ENCODE measurements at places on chromosomes 3 and 15.

- no peak for DNase-seq
Measured at GRCh38 chr15:71538181-71538580, 272.2 kb upstream of the NR2E3 start.

- no peak for DNase-seq
Measured at GRCh38 chr3:194587438-194587931, 45.7 kb downstream of the TMEM44 start.

DNA sequence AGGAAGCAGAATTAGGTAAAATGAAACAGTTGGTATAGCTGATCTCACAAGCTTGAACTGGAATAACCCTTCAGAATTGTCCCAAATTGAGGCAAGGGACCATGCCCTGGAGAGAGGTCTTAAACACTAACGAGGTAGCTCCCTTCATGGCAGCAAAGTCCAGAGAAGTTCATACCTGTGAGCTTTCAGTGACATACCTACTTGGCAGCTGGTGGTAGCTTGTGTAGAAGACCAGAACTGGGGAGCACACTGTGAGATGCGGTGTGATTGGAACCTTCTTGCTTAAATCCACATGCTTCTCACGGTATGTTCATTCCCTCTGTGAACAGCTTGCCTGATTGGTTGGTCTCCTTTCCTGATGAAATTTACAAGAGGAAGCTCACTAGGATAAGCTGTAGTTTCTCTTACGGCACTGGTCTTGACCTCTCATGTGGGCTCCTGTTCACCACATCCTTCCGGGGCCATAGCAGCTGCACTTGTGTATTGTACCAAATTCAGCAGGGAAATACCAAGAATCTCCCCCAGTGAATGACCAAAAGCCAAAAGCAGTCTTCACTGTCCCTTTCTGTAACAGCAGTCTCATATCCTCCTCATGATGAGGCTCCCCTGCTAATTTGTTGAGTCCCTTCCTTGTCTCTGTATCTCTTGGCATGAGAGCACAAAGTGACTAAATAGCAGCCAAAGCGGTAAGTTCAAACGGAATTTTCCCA is 483.7 kb upstream of the FRG2C start:
- DNase-seq, result no peak

DNA sequence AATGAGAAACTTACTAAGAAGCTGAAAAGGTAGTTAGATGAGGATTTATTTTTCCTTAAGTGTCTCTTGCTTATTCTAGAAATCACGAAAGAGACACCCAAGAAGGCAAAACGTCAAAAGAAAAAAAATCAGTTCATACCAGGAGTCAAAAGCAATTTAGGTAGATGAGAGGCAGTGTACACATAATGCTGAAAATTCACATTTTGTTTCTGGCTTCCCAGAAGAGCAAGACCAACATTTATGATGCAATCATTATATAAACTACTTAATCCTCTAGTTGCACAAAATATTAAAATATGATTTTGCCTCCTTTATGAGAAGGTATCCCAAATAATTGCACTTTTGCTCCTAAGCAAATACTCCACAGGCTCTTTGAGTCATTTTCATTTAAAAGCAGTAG is 228.0 kb downstream of the FMN1 start:
- DNase-seq, result no peak

DNA sequence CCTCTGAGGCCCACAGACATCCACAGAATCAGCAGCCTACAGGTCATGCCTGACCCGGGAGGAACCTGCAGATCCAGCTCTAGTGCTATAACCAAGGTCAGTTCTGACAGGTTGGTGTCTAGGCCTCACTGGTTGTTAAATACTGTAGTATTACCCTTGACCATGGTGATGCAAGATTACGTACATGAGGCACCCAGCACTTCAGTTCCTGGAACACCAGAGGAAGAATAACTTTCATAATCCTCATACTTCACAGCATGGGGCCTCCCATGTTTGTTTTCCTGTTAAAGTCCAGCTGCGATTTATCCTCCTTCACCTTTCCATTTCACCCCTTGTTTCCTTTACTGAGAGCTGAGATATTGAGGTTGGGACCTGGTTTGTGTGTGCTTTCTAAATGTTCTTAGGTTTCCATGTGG is 34.4 kb upstream of the GLCE start:
- DNase-seq, result no peak

DNA sequence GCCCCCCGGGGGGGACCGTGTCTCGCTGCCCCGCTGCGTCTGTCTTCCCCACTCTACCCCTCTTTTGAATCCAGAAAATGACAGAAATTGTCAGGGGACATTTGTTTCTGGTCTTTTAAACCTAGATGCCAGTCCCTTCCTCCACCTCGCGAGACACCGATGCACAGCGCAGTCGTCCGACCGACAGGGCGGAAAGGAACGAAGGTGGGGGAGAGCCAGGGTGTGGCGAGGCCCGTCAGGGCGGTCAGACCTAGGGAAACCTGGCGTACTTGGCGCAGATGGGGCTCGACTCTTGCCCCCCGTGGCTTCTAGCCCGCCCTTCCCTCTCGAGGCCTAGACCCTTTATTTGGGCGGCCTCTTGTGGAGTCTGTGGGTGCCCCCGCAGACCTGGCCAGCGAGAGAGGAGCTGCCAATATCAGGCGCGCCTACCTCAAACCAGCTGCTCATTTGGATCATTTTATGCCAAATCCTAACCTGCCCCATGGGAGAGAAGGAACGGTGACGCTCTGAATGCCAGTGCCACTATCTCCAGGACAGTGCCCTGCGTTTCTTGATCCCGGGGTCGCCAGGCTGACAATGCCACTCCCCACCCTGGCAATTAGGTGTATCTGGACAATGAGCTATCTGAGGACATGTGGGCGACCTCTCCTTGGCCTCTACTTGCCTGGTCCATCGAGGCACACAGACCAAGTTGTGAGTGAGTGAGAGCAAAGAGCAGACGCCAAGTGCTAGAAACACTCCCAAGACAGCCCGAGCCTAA is 500 bp upstream of the RAB6B start:
- DNase-seq, result no peak

GRCh38 chr15:90871716-90872485 is 3.5 kb downstream of the FURIN start:
- no peak for DNase-seq

DNA sequence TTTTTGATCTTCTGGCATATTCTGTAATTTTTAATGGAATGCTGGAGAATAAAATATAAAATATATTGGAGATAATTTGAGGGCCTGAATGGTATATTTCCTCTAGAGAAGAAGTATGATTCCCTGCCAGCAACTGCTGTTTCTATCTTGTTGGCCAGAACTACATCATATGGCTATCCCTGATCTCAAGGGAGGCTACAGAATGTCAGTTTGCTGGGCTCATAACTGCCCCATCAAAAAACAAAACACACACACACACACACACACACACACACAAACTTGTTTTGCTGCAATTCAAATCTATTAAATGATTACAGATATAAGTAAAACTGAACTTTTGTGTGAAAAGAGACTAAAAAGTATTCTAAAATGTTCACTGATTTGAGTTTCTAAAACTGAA is 51.0 kb downstream of the RASA2 start:
- DNase-seq, result no peak

GRCh38 chr15:43184407-43185124 is 637 bp upstream of the CCNDBP1 start:
- DNase-seq, result no peak

GRCh38 chr3:48088056-48088748 is 72.0 kb upstream of the MAP4 start:
- DNase-seq, result peak; percentile 41

- DNase-seq, result no peak
Measured at GRCh38 chr3:45852828-45853227, 10.9 kb upstream of the LZTFL1 start.

GRCh38 chr3:111080413-111080812 is 8.8 kb downstream of the NECTIN3 start:
- no peak for DNase-seq

DNA sequence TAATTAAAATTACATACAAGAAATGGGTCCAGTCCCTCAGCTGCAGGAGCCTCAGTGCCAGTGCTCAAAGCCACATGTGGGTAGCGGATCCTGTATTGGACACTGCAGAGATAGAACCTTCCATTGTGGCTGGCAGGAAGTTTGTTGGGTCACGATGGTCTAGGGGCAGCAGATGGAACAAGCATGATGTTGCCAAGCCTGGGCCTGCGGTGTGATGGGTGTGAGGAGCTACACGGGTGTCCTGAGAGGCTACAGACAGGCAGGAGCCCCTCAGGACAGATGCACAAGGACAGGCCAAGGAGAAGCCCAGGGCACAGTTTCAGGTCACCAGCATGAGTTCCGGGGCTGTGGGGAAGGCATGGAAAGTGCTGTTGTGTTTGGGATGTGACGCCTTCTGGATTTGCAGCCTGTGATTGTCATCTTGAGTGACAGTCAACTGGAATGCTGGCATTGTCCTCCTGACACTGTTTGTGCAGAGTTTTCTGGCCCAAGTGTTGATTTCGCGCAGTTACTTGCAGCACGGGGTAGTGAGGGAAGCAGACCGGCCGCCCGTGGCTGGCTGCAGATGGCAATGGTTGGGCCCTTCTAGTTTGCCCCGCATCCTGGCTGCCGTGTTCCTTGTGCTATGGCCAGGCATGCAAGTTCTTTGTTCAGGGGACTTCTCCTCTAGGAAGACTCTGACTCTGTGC is 177.1 kb downstream of the NSMCE3 start:
- DNase-seq, result no peak

DNA sequence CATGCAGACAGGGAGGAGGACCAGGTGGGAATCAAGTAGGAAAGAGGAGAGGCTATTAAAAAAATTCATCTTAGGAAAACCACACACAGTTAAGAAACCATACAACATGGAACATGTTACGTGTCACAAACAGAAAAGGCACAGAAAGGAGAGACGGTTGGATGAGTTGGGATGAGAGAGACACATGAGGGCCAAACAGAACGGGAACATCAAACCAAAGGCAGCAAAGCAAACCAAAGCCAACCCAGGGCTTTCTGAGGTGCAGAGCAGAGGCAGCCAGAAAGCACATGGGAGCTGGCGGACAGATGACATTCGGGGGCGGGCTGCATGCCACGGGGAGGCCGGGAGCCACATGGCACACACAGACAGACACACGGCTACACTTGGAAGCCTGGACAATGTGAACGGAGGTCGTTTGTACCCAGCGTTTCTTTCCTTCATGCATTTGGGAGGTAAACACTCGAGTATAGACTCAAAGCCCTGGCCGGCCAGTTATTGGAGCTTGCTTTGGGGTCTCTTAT is 8.6 kb upstream of the SEC13 start:
- no peak for DNase-seq

GRCh38 chr15:79078003-79078402 is 12.6 kb downstream of the RASGRF1 start:
- DNase-seq, result no peak

GRCh38 chr3:116734243-116734642 is 24.7 kb downstream of the TUSC7 start:
- DNase-seq, result no peak

DNA sequence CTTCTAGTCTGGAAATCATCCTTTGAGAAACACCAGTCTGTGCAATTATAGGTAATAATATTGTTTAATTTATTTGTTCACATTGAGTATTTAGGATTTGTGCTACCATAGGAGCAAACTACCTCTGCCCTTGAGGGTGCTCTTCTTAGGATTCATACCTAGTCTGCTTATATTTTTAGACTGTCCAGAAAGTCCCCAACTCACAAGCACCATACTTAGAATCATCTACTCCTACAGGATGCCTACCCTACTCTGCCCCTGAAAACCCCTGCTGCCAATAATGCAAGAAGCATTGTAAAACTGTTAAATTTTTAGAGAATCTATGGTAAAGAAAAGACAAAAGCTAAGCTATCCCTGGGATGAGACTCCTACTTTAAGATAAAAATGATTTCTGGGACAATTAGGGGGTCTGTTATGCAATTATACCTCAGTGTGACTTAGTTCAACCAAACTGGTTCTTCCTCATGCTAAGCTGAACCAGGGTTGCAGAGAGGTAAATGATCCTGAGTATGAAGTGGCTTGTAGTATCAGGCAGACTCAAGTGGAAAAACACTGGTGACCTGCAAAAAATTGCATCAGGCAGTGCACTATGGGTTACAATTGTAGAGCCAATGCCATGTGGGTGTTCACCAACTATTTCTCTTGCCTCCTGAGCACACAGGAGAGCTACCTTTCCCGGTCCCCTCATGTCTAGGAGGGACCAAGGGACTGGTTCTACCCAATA is 133.3 kb downstream of the TNIK start:
- no peak for DNase-seq

DNA sequence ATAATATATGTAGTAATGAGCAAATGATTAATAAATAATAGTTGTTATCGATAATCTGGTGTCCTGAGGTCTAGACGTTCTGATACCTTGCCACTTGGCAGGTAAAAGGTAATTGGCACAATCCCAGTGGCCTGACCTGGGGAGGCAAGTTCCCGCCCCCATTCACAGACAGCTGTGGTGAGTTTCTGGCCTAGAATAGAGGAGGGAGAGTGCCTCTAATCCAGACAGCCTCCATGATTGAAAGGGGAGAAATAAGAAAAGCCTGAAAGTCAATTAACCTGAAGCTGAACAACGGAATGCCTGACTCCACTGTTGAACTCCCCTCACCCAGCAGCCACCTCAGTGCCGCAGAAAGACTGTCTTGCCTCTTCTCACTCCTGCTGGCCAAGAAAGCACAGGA is 38.1 kb upstream of the SV2B start:
- no peak for DNase-seq

GRCh38 chr15:97547381-97547780 is 413.1 kb upstream of the ARRDC4 start:
- no peak for DNase-seq

DNA sequence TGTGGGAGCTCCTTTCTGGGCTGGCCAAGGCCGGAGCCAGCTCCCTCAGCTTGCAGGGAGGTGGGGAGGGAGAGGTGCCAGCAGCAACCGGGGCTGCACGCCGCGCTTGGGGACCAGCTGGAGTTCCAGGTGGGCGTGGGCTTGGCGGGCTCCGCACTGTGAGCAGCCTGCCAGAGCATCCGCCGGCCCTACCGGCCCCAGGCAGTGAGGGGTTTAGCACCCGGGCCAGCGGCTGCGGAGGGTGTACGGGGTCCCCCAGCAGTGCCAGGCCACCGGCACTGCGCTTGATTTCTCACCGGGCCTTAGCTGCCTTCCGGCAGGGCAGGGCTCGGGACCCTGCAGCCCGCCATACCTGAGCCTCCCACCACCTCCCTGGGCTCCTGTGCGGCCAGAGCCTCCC is 651.0 kb upstream of the ARPP21 start:
- no peak for DNase-seq

- peak; percentile 41 for DNase-seq
Measured at GRCh38 chr15:59170295-59171066, 36.2 kb upstream of the LDHAL6B start.

DNA sequence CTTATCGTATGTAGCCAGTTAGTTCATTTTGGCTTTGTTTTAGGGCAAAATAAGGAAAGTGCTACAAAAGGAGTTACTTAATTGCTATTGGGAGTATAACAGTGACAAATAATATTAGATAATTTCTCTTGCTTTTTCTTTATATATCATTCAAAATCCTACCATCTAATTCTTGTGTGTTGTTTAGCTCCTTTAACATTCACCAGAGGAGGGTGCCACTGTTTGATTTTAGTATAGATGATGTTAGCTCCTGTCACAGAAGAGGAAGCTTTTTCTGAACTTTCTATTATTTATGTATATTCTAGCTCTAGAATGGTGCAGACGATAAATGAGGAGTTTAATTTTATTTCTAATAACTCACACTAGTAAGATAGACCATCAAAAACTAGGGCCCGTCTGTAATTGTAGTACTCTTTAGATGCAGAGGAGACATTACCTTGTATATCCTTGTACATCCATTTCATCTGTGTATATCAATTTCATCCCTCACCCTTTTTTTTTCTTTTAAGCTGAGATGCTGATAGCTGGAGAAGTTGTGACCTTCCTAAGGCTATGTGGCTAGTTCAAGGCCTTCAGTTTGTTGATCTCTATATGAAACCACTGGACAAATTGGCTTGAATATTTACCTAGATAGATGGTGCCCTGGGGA is 3.0 kb downstream of the PPM1L start:
- DNase-seq, result no peak

Measured in C1 segment of cervical spinal cord (tissue), 14 donors.